ENCODE measurements at places on chromosomes 1 and 21. TPM values are rescaled to one million over a fixed set of nuclear protein-coding genes. Genes with fewer than 3 reads are reported as not detected.

Gene FABP3
- total RNA-seq = not detected

Gene SLAMF9
- total RNA-seq = not detected

Gene SRSF11
- 195 TPM for total RNA-seq

Gene TBCE
- 24.2 TPM for total RNA-seq

Gene ZNF648
- not detected for total RNA-seq

Measured in activated CD4-positive, alpha-beta T cell treated with anti-CD3 and anti-CD28 coated beads, Interleukin-2, amount 10 ng/mL, durations not matched to agents 24 days and 14 days (primary cell).